ENCODE measurements at places on chromosomes 6 and 20. TPM values are rescaled to one million over a fixed set of nuclear protein-coding genes. Genes with fewer than 3 reads are reported as not detected.

The OR2J3 gene
- total RNA-seq = not detected

The UCKL1 gene
- total RNA-seq = 48.7 TPM

The BMP6 gene
- total RNA-seq = 1.1 TPM

The C20orf144 gene
- total RNA-seq = 0.28 TPM

The VGLL2 gene
- total RNA-seq = not detected

The TNFRSF6B gene
- total RNA-seq = not detected

The HLA-DOB gene
- 3.6 TPM for total RNA-seq

The SLC26A8 gene
- not detected for total RNA-seq

The MCM3 gene
- 213 TPM for total RNA-seq

- peak; percentile 22 for DNase-seq
These were observed 1.2 kb downstream of the GSTA5 start for GRCh38 chr6:52839124-52840055.

GRCh38 chr6:33746036-33746600 is 587 bp downstream of the IP6K3 start:
- DNase-seq = no peak

- no peak for DNase-seq
These were observed 1.3 kb downstream of the C6orf89 start for GRCh38 chr6:36886950-36887618.

- no peak for DNase-seq
These were observed 31.3 kb downstream of the TRMT6 start for GRCh38 chr20:5918856-5919625.

GRCh38 chr20:4555188-4555890 is 166.4 kb upstream of the PRND start:
- DNase-seq = no peak

DNA sequence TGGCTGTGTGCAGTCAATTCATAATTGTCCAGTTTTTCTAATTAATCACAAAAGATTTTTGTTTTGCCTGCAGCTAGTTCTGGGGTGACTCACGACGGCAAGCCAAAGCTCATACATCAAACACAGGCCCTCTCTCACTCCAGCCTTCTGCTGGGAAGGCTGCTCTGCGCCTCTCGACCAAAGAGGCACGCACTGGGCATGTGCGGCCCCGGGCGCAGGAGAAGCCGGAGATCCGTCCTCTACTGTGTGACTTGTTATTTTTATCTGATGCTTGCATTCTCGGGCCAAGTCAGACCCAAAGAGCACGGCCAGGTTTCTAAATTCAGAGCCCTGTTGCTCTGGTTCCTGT is 98.5 kb downstream of the TFAP2A start:
- no peak for DNase-seq

- no peak for DNase-seq
These were observed 53.4 kb downstream of the AKAP12 start for GRCh38 chr6:151292974-151293687.

DNA sequence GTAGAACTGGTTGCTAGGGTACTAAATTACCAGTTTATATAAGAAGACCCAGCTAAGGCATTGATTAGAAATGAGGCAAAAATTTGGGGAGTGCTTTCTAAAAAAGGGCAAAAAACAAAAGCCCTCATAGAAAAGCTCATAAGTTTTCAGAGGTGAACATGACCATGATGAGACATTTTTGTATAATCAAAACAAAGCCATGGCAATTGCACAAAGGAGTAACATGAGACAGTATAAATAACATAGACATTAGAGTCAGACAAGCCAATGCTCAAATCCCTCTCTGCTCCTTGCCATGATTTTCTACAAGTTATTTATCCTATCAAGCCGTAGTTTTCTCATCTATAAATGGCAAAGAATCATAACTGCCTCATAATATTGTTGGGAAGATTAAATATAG is 112.2 kb upstream of the ADTRP start:
- no peak for DNase-seq

GRCh38 chr6:144781836-144782235 is 496.7 kb downstream of the UTRN start:
- DNase-seq = no peak

DNA sequence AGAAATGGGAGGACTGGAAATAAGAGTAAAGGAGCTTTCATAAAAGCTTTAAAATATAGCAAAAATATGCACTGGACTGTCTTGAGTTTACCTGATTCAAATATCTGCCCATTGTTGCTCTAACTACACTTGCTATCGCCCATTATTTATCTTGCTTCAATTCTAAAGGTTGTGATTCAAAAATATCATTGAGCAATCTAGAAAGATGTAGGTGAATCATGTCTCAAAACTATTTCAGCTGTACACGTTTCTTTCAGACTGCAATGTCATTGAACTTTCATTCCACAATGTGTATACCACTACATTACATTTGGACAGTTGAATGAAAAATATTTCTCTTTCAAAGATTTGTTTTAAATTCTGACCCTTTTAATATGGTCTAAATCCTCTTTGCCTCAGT is 545.6 kb downstream of the BMP2 start:
- no peak for DNase-seq

- DNase-seq = no peak
These were observed 31.5 kb downstream of the PPP1R16B start for GRCh38 chr20:38836991-38837390.
